AG04449 (cell line): ENCODE measurements at places on chromosomes 12 and 14.

- no peak for DNase-seq
These were observed 87.0 kb downstream of the SAMD4A start for GRCh38 chr14:54653712-54654469.

- DNase-seq = no peak
These were observed 30.0 kb upstream of the ANP32D start for GRCh38 chr12:48442179-48442847.

DNA sequence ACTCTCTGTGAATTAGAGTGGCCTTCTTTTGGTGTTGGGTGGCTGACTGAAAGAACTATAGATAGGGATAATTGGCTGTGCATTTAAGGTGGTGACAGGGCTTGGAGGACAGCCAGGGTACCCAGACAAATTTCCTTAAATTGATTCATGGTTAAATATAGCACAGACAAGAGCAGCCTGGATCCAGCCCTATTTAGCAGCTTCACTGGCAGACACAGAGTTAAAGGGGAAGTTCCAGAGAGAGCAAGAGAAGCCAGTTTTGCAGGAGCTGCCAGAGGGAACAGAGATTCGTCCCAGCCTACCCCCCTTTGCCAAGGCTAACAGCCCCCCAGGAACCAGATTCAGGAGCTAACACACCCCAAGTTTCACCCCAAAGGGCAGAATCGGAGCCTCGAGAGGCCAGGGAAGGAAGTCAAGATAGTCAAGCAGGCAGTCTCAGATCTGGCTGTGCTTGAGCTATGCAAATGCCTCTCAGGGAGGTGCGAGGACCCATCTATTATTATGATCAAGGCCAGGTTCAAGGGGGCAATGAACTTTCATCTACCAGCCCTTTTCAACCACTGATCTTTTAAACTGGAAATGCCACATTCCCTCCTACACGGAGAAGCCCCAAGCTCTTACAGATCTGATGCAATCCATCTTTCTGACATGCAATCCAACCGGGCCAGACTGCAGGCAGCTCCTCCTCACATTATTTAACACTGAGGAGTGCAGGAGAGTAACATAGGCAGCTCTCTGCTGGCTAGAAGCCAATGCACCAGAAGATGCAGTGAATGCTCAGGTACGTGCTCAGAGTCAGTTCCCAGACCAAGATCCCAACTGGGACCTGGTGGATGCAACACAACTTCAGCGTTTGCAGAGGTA is 58.2 kb downstream of the DHRS2 start:
- no peak for DNase-seq

GRCh38 chr14:76203086-76204001 is 51.6 kb downstream of the GPATCH2L start:
- DNase-seq = peak; percentile 83

- no peak for DNase-seq
These were observed 4.0 kb upstream of the CNTN1 start for GRCh38 chr12:40688085-40688725.

- no peak for DNase-seq
These were observed 188.9 kb downstream of the CAND1 start for GRCh38 chr12:67457778-67458665.

GRCh38 chr12:19846574-19846973 is 407.3 kb downstream of the AEBP2 start:
- DNase-seq = no peak

DNA sequence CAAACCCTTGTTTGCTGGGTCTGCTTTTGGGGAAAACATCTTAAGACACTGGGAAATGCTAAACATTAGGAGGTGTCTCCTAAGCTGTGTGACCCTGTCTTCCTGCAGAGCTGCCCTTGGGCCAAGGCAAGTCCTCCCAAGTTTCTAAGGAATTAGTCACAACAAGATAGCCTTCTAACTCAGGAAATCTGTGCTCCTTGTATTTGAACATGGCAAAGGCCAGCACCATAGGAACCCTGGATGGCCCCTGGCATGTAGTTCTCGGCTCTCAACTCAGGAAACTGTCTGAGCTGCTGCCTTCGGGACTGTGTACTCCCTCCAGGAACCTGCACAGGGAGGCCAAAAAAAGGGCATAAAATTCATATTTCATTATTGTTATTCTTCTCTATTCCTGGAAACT is 37.6 kb upstream of the LTBP2 start:
- DNase-seq = no peak

GRCh38 chr12:43111608-43112007 is 440.4 kb downstream of the ADAMTS20 start:
- no peak for DNase-seq
